Sciatic nerve (tissue), 2 donors: ENCODE measurements at places on chromosomes 1 and 21.

- DNase-seq = no peak
These were observed 7.8 kb upstream of the CD58 start for GRCh38 chr1:116578581-116578980.

DNA sequence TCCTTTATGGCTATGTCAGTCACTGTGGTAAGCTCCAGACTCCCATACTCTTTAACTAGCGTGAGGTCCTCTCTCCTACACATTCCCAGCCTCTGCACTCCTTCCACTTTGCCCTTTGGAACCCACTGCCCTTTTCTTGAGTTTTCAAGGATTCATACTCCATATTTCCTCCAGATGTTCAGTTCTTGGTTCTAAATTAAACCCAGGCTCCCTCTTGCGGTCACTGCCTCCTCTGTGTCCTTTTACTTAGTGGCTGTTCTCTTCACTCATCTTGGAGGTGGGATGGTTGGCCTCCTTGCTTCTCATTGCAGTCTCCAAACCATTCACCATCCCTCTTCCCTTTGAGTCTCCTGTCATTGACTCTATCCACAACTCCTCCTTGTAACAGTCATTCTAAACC is 208.1 kb downstream of the TGFB2 start:
- no peak for DNase-seq

GRCh38 chr1:147072482-147073432 is 99.5 kb downstream of the PRKAB2 start:
- DNase-seq = no peak

DNA sequence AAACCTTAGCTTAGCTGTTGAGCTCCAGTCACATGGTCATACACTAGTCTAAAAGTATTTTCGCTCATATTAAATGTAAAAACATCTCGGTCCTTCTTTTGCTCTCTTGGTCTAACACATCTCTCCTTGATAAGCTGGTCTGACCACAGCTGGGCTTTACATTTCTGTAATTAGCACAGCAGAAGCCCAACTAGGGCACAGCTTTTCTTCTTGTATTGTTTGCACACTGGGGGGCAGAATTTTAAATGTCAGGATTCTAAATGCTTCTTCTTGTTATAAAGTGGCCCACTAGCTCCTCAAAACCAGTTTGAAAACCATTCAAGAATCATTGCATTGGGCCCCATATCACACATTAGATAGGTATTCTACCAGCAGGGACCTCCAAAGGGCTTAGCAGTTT is 289.1 kb upstream of the PKN2 start:
- DNase-seq = no peak

DNA sequence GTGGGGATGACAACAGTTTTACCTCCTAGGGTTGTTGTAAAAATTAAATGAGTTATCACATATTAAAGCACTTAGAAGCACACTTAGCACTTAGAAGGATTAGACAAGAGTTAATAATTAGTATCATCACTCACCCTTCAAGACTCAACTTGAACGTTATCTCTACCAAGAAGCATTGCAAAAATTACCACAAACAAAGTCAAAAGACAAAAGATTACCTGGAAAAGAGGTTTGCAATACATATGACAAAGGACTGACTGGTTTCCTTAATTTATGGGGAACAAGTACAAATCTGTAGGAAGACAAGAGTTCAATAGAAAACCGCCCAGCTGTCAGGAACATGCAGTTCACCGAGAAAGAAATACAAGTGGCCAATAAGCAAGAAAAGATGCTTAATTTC is 93.3 kb upstream of the ATP1A1 start:
- no peak for DNase-seq

DNA sequence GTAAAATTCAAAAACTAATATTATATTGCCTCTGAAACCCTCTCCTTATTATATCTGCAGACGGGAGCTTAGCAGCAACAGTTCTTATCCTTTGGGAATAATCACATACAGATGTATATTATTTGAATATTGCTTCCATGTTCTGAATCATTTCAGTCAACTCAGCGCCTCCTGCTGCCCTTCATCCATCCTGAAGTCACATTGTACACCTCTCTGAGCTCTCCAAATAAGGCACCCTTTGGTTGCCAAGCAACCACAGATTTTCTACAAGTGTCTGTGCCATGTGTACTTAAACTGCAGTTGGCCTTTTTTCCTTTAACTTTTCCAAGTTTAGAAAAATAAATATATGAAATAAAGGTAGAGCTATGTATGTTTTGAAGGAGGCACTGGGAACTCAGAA is 384.3 kb downstream of the LRRIQ3 start:
- no peak for DNase-seq
